A549 treated with CORT108297 at 1 μM for 4 hours (cell line): ENCODE measurements at places on chromosomes 1 and 21. TPM values are rescaled to one million over a fixed set of nuclear protein-coding genes. Genes with fewer than 3 reads are reported as not detected.

The PADI3 gene
- 1.1 to 1.7 TPM (median 1.5 TPM) in 5 replicates for total RNA-seq

The LCE1E gene
- total RNA-seq, result 0.31 TPM in 1 of 5 replicates, not detected in the others

The PTPRF gene
- 80.8 to 120 TPM (median 98.1 TPM) in 5 replicates for total RNA-seq

The OR2T29 gene
- not detected in 5 replicates for total RNA-seq

The PLA2G2D gene
- 0.13 TPM in 1 of 5 replicates, not detected in the others for total RNA-seq
